ENCODE measurements at places on chromosomes 6 and 20.

DNA sequence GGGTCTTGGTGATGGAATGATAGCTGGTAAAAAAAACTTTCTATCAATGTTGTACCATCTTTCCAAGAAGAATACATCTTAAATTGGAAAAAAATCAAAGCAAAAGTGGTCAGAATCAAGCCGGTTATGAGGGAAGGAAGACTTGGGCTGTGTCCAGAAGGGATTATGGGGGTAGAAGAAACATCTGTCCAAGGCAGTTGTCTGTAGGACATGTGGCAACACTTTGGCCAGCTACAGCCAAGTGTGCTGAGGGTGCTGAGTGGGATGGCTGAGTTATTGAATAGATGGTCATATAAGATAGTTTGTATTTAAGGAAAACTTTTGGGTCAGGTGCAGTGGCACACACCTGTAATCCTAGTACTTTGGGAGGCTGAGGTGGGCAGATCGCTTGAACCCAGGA, 38.4 kb downstream of the INSM1 start:
- DNase-seq, result no peak

- no peak for DNase-seq
Measured at GRCh38 chr6:104711371-104711770, 148.3 kb downstream of the HACE1 start.

GRCh38 chr20:1827974-1828785, 67.0 kb upstream of the SIRPA start:
- DNase-seq, result no peak

DNA sequence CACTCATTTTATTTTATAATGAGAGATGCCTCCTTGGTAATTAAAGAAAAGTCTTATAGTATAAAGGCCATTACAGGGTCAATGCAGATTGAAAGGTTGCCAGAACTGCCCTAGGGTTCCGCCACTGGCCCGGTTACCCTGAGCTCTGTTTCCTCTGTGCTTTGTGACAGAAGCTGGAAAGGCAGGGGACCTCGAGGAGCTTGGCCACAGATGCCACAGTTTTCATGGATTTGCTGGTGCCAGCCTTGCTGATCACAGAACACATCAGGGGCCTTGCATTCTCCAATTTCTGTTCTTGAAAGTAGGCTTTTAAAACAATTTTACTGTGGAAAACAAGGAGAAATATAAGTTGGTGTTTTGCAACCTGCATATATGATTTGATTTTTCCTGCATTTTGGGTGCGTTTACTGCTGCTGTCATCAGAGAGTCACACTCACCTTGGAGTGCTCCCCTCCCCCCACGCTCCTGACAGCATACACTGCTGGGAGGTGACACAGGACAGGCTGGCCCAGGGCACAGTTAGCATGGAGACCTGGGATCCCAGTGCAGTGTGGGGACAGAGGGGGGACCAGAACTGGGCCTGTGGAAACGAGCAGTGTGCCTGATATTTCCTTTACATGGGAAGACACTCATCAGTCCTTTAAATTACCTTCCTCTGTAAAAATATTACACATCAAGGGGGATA, 142.8 kb downstream of the CFAP61 start:
- no peak for DNase-seq

DNA sequence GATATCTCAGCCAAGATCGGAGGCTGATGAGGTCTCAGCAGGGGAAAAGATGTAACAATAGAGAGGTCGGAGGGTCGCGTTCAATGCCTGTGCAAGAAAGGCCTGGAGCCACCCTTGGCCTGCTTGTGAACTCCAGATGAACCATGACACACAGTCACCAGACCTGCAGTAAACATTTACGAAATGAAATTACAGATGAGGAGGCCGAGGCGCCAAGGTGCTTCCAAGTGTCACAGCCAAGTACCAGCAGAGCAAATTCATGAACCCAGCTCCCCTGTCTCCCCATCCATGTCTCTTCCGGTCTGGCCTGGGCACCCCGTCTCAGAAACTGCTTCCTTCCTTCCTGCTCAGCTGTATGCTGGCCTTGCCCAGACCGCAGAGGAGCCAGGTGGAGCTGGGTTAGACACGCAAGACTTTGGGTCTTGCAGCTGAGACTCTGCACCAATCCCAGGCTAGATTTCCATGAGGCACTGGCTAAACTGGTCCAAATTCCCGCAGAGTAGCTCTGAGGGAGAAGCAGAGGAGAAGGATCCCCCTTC, 48.1 kb downstream of the CHMP4B start:
- DNase-seq, result no peak

DNA sequence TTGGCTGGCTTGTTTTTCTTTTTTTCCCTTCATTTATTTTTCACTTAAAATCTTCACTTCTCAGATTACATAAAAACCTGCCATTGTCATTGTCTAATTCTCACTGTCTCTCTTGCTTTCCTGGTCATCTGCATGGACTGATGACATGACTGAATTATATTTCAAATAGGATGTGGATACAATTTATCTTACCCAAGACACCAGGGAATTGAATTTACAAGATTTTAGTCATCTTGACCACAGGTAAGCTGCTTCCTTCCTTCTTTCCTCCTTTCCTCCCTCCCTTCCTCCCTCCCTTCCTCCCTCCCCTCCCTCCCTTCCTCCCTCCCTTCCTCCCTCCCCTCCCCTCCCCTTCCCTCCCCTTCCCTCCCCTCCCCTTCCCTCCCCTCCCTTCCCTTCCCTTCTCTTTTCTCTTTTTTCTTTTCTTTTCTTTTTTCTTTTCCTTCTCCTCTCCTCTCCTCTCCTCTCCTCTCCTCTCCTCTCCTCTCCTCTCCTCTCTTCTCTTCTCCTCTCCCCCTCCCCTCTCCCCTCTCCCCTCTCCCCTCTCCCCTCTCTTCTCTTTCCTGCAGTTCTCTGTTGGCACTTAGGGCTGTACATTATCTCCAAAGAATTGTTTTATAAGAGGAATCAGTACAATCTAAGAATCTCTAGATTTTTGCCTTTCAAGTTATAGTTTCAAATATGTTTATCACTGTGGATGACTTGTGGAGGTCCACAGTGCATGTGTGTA, 171.5 kb downstream of the CARMIL1 start:
- no peak for DNase-seq

GRCh38 chr20:33567949-33568348, 78.1 kb downstream of the CBFA2T2 start:
- no peak for DNase-seq

GRCh38 chr6:127459231-127459641, at the start of gene KIAA0408:
TSS of gene KIAA0408 (minus strand) at chr6:127459389. CDS start at chr6:127453981, 5,408 bp downstream.
- no peak for DNase-seq

- no peak for DNase-seq
Measured at GRCh38 chr20:3364323-3365013, 43.0 kb downstream of the DNAAF9 start.

DNA sequence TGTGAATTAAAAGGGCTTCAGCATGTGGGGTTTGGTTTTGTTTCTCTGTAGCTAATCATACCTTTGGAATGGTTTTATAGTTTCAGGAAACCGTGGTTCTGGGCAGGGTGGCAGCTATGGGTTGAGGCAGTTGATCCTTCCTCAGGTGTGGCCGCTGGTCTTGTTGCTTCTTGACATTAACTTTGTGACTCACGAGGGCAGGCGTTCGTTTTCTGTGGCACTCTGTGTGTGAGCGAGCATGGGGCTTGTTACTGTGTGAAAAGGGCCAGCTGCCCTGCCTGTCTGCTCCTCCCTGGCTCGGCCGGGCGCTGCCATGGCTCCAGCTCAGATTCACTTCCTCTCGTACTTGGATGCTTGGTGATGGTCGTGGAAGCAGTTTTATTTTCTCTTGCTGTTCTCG, 16.2 kb downstream of the DNAJC5 start:
- DNase-seq, result no peak

DNA sequence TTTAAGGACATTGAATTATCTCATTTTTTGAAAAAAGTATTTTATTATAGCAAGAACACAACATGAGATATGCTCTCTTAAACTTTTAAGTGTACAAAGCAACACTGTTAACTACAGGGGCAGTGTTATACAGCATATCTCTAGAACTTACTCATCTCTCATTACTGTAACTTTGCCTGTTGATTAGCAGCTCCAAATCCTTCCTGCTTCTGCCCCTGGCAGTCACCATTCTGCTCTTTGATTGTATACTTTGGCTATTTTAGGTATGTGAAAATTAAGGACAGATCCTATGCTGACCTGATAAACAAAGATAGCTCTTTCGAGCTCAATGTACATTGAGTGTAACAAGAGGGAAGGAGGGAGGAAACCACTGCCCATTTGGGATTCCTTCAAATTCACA, 1349.8 kb upstream of the GJE1 start:
- DNase-seq, result no peak

DNA sequence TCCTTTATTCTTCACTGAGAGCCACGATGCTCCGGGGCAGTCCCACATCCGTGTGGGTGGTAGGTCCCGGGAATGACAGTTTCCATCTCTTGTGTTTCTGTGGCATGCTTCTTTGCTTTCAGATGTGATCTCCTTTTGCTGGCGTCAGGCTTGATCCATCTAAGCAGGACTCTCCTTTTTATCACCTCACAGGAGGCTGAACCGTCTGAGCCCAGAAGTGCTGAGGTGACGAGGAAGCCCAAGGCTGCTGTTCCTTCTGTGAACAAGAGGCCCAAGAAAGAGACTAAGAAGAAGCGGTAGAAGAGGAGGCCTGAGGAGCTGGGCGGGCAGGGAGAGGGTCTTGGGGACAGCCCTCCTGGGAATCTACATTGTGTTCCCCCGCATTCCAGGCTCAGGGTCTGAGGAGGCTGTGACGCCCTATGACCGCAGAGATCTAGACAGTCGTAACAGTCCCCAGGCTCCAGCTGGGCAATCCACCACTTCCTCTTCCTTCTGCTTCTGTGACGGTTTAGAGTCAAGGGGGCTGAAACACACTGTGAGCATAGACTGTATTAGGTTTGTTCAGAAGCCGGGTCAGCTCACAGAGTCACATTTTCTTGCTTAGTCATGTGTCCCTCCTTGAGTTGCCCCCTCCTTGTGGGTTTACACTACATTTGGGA, 26.8 kb downstream of the MANBAL start:
- no peak for DNase-seq

DNA sequence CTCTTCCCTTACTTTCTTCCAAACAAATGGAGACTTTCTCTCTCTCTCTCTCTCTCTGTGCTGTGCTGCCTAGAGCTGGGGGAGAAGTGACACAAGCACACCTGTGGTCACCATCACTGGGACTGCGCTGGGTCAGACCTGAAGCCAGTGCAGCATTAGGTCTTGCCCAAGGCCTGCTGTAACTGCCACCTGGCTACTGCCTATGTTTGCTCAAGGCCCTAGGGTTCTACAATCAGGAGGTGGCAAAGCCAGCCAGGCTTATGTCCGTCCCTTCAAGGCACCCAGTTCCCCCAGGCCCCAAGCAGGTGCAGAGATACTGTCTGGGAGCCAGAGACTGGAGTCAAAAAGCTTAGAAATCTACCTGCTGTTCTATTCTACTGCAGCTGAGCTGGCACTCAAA, 49.4 kb upstream of the TOP1 start:
- DNase-seq, result no peak

- DNase-seq, result no peak
Measured at GRCh38 chr20:42095221-42095620, 477.0 kb upstream of the CHD6 start.

GRCh38 chr6:38687043-38687353, 15.9 kb downstream of the GLO1 start:
- DNase-seq, result no peak

- DNase-seq, result no peak
Measured at GRCh38 chr6:22024973-22025467, 271.8 kb downstream of the PRL start.
